ENCODE measurements at places on chromosomes 13 and 19.

GRCh38 chr13:28718196-28718542 lies 601 bp downstream of the SLC46A3 start:
- DNase-seq: no peak

DNA sequence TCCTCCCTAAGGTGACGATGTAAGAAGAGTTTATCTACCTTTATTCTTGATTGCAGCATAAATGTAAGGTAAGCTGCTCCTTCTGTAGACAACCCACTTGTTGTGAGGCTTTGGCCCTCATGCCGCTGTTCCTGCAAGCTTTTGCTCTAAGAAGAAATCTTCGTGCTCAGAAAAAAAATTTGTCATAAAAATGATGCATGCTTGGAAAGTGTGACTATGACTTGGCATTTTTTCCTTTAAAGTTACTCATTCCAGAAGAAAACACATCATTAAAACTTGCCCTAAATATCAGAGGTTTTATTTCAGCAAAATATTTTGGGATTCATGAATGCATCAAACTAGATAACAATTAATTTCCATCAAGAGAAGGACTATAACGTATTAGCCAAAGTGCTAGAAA lies 39.8 kb downstream of the KCTD12 start:
- DNase-seq: no peak

DNA sequence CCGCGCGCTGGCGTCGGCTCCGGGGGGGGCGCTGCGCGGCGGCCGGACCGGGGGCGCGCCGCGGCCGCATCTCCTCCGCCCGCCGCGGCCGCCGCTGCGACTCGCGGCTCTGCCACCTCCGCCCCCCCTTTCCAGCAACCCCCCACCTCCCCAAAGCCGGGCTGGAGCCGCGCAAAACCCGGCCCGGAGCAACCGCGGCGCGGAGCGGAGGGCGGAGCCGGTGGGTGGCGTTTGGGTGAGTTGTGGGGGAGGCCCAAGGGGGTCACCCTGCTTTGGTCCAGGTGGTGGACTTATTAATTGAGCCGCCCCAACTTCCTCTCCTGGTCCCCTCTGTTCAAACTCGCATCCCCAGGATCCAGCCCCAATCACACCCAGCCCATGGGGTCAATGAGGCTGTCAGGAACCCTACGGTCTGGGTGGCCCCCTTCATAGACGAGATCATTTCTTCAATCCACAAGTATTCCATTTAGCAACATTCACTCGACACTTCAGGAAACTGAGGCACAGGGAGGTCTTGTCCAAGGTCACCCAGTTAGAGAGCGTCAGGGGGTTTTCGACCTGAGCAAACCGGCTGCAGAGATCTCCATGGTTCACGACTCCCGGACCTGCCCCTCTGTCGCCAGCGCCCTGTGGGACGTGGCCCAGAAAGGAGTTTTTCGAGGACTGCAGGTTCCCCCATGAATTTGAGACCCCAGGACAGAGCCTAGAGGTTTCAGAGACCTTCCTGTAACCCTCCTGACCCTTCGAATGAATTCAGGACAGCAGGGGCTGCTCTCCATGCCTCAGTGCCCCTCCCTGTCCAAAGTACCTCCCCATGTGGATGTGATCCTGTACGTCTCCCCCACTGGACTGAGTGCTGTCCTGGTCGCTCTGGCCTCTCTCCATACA lies 22.4 kb upstream of the SEMA6B start:
- no peak for DNase-seq

DNA sequence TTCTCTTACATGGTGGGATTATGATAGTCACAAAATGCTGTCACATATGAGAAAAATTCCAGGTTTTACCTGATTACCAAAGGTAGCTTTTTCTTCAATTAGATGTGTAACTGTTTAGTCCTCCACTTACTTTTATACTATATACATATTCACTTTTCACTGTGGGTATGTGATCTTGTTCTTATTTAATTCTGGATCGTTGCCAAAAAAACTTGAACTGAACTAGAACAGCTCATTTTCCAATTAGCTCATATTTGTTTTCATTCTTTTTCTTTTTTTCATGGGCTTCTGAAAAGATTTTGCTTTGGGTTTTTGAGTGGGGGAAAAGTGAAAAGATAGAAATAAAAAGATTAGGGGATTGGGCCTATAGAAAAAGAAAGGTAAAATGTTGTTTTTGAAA lies 291.9 kb downstream of the NDFIP2 start:
- DNase-seq: no peak

DNA sequence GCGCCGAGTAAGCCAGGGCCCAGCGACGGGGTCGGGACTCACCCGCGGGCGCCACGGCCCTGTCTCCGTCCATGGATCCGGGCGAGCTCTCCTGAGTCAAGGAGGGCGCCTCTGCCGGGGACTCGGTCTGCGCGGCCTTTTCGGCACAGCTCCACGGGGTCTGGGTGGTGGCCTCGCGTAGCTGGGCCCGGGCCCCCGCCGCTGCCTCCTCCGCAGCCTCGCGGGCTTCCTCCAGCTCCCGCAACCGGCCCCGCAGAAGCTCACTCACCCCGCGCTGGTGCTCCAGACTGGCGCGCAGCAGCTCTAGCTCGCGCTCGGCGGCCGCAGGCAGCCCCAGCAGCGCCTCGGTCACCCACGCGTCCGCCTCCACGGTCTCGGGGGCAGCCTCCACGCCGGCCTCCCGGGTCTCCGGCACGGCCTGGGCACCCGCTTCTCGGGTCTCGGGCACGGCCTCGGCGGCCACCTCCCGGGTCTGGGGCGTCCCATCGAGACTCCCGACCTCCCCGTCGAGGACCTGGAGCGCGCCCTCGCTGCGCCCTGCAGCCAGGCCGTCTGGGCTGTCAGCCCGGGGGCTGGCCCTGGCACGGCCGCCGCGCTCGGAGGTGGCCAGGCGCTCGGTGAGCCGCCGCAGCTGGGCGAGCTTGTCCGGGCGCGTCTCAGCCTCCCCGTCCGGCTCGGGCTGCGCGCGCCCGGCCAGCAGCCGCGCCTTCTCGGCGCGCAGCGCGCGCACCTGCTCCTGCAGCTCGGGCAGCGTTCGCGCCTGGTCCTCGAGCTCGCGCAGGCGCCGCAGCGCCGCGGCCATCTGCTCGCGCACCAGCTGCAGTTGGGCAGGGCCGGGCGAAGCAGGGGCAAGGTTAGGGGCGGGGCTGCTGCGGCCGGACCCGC lies 8.4 kb downstream of the KANK3 start:
- DNase-seq: no peak

DNA sequence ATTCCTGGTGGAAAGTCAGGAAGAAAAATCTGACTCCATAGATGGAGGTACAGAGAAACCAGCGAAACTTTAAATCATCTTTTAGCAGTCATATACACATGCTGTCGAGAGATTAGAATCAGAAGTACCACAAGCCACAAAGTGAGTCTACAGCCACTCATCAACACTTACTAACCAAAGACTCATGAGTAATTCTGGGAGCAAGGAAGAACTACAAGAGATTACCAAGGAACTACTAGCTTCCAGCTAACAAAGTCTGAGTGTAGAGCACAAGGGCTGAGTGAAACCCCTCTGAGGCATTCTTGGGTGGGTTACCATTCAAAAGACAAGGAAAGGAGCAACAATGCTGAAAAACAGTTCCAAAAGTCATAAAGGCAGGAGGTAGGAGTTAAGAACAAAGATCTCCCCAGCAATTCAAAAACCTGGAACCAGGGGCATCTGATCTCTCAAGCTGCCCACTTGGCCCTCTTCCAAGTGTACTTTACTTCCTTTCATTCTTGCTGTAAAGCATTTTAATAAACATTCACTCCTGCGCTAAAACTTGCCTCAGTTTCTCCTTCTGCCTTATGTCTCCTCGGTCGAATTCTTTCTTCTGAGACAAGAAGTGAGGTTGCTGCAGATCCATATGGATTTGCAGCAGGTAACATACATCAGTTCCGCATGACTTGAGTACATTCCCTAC lies 13.0 kb downstream of the RBM26 start:
- DNase-seq: no peak

- DNase-seq: no peak
Observed at GRCh38 chr13:85985797-85986196, 186.6 kb upstream of the SLITRK6 start.

Data from kidney epithelial cell (primary cell).